ENCODE measurements at places on chromosomes 6 and 20.

DNA sequence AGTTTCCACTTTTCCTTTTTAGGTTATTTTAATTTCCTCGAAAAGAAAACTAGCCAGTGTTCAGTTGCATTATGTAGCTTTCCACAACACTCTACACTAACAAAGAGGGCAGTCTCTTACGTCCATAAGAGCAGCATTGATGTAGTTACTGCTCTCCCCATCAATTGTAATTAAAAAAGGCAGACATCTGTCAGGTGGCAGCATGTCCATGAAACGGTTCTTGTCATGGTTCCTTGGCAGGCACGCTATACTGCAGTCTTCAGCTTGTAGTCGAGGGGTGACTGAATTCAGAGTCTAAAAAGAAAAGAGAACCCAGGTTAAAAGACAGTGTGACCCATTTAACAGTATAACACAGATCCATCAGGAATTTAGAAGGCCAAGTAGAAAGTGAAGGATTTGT lies 80.1 kb upstream of the THEMIS start:
- no peak for DNase-seq

GRCh38 chr6:75813476-75814250 lies 64.6 kb downstream of the MYO6 start:
- no peak for DNase-seq

DNA sequence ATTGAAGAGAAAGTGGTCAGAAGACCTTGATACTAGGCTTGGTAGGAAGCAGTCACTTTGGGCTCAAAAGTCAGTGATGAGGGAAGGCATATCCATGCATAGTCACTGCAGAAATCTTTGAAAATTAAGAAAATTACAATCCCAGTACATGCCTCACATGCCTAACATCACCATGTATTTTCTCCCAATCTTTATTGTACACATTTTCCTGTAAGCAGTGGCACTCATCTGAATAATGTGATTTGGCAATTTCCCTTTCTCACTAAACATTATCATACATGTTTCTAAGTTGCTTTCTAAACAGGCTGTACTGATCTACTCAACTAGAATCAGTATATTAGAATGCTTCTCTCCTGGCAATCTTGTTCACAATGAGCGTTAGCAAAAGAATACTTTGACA lies 280.7 kb upstream of the SUPT3H start:
- no peak for DNase-seq

DNA sequence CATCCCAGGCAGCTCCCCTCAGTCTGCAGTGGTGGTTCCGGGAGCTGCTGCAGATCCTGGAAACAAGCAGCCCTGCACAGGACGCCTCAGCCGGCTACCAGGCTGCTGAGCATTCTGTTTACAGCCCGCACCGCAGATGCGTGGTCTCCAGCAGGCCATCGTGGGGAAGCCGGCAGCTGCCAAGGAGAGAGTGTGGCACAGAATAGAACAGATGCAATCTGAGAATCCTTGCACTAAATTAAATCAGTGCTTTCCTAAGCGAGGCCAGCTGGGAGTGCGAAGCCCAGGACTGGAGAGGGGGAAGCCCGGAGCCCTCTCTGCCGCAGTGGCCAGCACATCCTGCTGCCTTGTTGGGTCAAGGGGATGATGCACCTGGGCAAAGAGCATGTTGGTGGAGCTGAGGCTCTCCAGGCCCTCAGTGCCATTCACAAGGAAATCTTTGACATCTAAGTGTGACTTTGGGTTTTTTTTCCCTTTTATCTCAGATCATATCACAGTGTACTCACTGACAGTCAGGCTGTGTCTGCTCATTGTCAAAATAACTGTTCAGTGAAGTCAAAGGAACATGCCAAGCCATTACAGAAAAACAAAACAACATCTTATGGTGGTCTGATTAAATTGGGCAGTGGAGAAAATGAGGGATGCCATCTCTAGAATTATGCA lies 118.1 kb downstream of the SYNDIG1 start:
- DNase-seq = no peak

GRCh38 chr6:14036911-14037310 lies 80.7 kb upstream of the CD83 start:
- no peak for DNase-seq

- DNase-seq = no peak
Measured at GRCh38 chr6:47809873-47810272, 28.0 kb downstream of the OPN5 start.

- DNase-seq = no peak
Measured at GRCh38 chr6:52435345-52435744, 15.2 kb downstream of the EFHC1 start.

DNA sequence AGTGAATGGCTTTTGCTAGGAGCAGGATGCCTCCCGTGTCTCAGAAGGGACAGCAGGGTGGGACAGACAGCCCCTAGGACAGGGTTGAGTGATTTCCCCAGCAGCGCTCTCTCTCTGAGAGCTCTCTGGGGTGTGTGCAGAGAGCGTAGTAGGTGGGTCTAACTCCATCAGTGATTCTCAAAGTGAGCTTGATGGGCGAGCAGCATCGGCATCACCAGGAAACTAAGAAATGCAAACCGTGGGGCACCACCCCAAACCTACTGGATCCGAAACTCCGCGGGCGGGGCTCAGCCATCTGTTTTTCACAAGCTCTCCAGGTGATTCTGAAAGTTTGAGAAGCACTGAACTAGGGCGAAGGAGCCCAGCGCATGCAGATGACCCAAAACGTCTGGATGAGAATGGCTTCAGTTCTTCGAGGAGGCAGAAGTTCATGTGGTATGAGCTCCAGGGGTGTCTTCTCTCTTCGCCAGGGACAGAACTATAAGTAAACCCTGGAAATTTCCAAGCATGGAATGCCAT lies 119.6 kb upstream of the RNF24 start:
- DNase-seq = no peak

DNA sequence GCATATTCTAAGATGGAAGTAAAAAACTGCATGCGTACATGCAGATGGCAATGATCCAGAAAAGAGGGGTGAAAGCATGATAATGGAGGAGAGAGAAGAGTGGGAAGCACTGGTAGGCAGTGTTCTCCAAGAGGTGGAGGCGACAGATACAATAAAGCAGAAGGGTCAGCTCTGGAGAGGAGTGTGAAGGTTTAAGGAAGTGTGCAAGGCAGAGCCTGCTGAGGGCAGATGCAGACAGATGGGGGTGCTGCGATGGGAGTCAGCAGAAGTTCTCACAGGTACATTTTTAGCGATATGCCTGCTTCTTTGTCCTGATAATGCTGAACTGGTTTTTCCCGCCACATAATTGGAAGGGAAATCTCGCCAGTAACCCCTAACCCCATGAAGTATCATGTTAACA lies 81.1 kb upstream of the C6orf118 start:
- no peak for DNase-seq

- peak; percentile 66 for DNase-seq
Measured at GRCh38 chr6:30325873-30326525, 728 bp upstream of the TRIM39 start.

- DNase-seq = no peak
Measured at GRCh38 chr6:37763413-37763812, 56.1 kb upstream of the ZFAND3 start.

GRCh38 chr20:17635332-17636244 lies 46.5 kb downstream of the RRBP1 start:
- no peak for DNase-seq

DNA sequence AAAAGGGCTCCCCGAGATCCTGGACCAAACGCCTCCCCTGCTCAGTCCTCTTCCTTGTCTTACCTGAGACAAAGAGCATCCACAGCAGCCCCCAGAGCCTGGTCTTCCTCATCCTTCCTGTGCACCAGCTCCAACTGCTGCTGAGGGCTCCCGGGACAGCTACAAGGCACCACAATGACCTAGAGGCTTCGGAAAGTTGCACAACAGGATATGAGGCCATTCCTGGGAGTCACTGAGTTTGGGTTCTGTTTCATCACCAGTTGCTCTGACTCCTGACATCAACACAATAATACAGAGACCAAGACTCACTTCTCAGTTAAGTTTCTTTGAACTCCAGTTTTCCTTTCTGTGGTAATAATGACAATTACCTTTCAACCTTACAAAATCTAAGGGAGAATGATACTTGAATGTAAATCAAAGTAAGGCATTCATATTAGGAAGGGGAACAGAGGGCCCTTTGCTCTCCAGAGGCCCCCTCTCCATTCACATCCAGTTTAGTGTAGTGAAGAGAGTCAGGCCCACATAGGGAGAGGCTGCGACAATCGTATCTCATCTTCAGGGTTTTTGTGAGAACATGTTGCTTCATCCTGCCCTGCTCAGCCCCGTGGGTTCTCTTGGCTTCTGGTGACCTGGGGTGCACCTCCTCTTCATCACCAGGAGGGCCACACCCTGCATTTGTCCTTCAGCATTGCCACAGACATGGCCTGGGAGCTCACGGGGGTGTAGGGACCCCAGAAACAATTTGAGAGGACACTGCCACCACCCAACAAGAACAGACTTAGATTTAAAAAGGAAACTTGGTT lies at the start of gene TREM1:
Gene TREM1, minus strand, starts transcription at position 139 of the 803 bp plus-strand sequence. Its CDS starts 27 bp downstream, at position 112.
- DNase-seq = no peak

GRCh38 chr6:118589186-118589585 lies 41.1 kb downstream of the PLN start:
- no peak for DNase-seq

GRCh38 chr6:9825526-9825925 lies 589.3 kb downstream of the TFAP2A start:
- DNase-seq = no peak

- DNase-seq = no peak
Measured at GRCh38 chr6:96653181-96653580, 90.3 kb downstream of the FHL5 start.

DNA sequence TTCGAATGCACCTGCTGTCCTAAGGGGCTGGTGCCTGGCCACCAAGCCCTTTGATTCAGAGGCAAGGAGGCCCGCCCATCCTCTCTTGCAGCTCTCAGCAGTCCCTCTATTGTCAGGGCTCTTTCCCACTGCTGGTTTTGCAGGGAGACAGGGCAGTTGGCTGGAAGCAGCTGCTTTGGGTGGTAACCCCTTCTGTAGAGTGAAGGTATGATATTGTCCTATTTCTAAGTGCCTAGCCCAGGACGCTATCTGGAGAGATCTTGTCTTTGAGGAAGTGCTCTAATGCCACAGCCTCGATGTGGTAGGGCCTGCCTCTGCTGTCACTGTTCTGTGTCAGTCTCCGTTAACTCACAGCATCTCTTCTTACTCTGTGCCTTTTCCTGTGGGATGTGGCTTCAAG lies 5.6 kb downstream of the PLCG1 start:
- no peak for DNase-seq

DNA sequence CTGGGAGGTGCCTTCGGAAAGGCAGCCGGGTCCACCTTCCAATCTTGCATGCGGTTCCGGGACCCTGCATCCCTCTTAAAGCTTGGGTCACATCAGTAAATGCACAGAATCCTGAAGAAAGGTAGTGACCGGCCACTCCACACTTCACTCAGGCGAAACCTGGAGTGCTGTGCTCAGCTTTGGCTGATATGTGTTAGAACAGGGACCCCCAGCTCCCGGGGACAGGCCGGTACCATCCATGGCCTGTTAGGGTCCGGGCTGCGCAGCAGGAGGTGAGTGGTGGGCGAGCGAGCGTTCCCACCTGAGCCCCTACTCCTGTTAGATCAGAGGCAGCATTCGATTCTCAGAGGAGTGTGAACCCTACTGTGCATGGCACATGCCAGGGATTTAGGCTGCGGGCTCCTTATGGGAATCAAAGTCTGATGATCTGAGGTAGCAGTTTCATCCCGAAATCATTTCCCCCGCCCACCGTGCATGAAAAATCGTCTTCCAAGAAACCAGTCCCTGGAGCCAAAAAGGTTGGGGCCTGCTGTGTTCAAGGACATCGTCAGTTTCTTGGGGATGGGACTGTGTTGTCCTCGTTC lies 143.0 kb downstream of the ERMARD start:
- DNase-seq = no peak

DNA sequence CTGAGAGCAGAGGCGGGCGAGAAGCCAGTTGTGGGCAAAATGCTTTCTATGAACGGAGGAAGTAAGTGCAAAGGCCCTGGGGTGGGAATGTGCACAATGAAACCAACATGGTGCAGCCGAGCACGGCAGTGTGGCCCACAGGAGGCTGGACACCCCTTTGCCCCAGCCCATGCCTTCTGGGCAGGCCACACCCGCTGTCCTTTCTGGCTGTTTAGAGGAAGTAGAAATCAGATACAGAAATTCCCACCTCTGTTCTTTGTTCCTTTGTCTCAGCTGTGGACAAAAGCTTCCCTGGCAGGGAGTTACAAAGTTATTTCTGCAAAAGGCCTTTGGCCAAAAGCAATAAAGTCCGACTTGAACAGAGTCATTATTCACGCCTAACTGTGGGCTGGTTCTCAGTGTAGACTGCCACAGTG lies 11.9 kb downstream of the SULF2 start:
- no peak for DNase-seq

GRCh38 chr6:40986921-40987819 lies 51.9 kb downstream of the UNC5CL start:
- DNase-seq = no peak

DNA sequence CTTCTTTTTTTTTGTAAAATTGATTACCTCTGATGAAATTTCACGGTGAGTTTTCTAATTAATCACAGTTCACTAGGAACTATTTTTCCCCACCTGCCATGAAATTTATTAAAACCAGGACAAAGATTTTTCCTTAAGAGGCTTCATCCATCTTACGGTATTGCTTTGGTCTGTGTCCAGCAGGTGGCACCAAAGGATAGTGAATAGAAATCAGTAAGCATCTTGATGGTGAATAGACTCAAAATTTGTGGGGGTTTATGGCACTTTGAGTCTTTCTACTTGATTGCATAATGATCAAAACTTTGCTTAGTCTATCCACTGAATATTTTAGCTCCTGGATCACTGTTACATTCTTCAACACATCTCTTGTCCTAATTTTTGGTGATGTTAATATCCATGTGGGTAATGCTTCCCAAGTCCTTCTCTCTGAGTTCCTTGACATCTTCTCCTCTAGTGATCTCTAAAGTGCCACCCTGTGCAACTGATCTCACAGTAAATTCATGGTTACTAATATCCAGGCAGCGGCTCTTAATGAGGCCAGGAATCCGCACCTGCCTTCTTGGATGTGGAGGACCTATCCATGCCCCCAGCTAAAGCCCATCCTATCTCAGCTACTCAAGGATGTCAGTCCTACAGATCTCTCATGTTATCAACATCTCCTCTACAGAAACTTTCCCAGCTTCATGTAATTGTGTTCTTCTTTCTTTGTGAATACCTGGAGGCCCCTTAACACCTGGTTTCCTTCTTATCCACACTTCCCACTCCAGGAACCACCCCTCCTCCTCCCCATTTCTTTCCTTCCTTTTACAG lies 54.5 kb downstream of the STMND1 start:
- peak; percentile 61 for DNase-seq

GRCh38 chr6:108752733-108753590 lies 95.3 kb upstream of the ARMC2 start:
- DNase-seq = no peak

GRCh38 chr6:12935637-12936036 lies 219.1 kb downstream of the PHACTR1 start:
- DNase-seq = no peak

GRCh38 chr20:62935204-62935967 lies 2.6 kb upstream of the GID8 start:
- no peak for DNase-seq

GRCh38 chr20:13870170-13870748 lies 85.4 kb downstream of the NDUFAF5 start:
- no peak for DNase-seq

All from HS-27A (cell line).